Activated CD8-positive, alpha-beta memory T cell treated with anti-CD3 and anti-CD28 coated beads for 4 hours (primary cell): ENCODE measurements at places on chromosomes 7 and 10.

GRCh38 chr10:113941140-113941539 is 86.7 kb downstream of the NHLRC2 start:
- DNase-seq, result no peak

- no peak for DNase-seq
Measured at GRCh38 chr10:67386260-67386659, 309.7 kb downstream of the CTNNA3 start.

DNA sequence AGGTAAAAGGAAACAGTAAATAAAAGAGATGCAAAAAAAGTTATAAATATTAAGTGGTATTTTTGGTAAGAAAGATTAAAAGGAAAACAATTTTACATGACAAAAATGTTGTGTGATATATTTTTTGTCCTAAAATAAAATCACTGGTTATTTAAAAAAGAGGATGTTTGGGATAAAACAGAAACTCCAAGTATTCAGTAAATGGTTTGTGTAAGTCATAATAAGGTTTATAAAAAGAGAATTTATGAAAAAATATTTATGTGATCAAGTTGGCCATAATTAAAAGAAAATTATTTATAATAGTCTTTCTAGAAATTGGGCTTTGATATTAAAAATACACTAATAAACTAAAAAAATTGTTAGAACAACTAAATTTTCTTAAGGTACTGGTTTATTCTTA is 38.2 kb upstream of the FIGNL1 start:
- DNase-seq, result no peak

- DNase-seq, result no peak
Measured at GRCh38 chr7:139886206-139886605, 57.1 kb downstream of the TBXAS1 start.

DNA sequence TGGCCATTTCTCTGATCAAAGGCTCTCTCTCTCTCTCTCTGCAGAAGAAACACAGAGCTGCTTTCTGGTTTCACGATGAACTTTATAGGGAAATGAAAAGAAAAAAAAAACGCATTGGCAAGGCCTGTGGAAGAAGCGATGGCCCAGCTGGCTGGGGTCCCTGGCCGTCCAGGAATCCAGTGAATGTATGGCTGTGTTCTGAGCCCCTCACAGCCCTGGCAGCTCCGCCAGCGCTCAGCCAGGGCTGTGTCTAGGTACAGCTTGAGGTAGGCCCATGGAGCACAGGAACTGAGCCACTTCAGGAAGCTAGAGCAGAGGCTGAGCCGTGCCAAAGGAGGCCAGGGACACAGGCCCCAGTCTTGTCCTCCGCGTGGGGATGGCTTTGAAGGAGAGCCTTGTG is 13.1 kb upstream of the UCMA start:
- DNase-seq, result no peak

DNA sequence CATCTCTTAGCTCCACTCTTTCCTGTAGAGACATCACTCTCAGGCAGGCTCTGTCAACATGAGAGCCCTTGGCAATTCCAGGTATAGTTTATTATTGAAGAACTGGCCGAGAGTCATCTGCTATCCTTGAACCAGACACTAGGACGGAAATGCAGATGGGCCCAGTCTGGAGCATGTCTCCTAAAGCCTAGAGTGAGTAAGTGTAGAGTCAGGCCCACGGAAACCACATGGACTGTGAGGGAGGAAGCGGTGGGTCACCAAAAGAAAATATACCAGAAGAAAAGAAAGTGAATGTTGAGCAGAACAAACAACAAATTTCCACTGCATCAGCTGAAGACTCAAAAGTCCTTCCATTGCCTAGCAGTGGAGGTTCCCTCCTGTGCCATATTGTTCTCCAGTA is 15.7 kb upstream of the RELN start:
- DNase-seq, result no peak

DNA sequence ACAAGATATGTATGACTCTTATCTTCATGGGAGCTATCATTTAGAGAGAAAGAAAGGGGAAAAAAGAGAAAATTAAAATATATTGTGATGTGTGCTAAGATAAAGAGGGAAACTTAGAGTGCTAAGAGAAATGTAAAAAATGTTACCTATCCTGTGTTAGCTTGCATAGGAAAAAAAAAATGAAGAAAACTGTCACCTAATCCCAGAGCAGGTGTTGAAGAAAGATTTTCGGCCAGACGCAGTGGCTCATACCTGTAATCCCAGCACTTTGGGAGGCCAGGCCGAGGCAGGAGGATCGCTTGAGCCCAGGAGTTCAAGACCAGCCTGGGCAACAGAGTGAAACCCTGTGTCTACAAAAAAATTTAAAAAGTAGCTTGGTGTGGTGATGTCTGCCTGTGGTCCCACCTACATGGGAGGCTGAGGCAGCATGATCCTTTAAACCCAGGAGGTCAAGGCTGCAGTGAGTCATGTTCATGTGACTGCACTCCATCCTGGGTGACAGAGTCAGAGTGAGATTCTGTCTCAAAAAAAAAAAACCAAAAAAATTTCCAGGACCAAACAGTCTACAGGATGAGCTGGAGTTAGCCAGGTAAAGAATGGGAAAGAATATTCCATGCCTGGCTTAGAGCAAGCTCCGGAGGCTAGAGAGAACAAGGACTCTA is 2.4 kb upstream of the MKLN1 start:
- DNase-seq, result no peak

DNA sequence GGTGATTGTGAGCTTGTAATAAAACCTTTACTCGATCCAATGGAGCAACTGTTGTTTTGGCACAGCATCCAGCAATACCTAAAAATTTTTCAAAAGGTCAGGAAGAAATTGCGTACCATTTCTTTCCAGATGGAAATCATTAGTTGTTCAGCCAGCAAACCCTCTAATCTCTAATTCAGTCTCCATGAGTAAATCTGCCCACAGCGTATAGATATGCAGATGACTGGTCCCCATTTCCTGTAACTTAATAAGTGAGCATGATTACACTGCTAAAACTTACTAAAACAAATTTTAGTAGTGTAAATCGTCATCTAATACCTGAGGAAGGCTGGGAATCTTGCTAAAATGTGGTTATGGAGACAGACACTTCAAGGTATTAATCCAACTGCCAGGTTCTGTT is 10.6 kb downstream of the SLC25A16 start:
- DNase-seq, result no peak

GRCh38 chr7:3510101-3511020 is 209.3 kb downstream of the SDK1 start:
- DNase-seq, result no peak

DNA sequence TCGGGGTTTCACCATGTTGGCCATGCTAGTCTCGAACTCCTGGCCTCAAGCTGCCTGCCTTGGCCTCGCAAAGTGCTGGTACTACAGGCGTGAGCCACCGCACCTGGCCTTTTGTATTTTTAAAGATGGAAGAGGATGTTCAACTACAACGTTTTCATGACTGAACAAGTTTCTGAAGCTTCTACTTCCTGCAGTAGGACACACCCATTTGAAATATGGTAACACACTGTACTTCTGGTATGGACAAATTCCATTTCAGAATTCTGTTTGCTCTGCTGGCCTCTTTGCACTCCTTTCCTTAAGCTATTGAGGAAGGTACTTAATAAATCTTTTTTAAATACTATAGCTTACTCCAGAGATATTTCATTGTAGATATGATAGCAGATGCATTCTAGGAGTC is 10.9 kb upstream of the CDK1 start:
- no peak for DNase-seq

GRCh38 chr10:44046605-44047004 is 338.3 kb downstream of the CXCL12 start:
- no peak for DNase-seq

GRCh38 chr10:7523656-7524055 is 112.8 kb upstream of the SFMBT2 start:
- no peak for DNase-seq
